ENCODE measurements at places on chromosomes 16 and 17. TPM values are rescaled to one million over a fixed set of nuclear protein-coding genes. Genes with fewer than 3 reads are reported as not detected.

NPIPB6 gene
- 1.4 TPM for total RNA-seq

LAT gene
- 5.5 TPM for total RNA-seq

REXO5 gene
- 4.7 TPM for total RNA-seq

ABCC12 gene
- 0.20 TPM for total RNA-seq

KRT25 gene
- total RNA-seq = not detected

KRT27 gene
- not detected for total RNA-seq

NECAB2 gene
- 4.0 TPM for total RNA-seq

KLHL10 gene
- total RNA-seq = 0.19 TPM

MT1H gene
- not detected for total RNA-seq

ATF7IP2 gene
- 6.3 TPM for total RNA-seq

NTN1 gene
- total RNA-seq = 0.37 TPM

SLFN11 gene
- total RNA-seq = 5.5 TPM

SGCA gene
- 1.2 TPM for total RNA-seq

SDR42E2 gene
- total RNA-seq = not detected

ITGAD gene
- total RNA-seq = not detected

DNAI2 gene
- total RNA-seq = not detected

KRTAP17-1 gene
- not detected for total RNA-seq

C1QTNF8 gene
- not detected for total RNA-seq

TP53TG3B gene
- 0.66 TPM for total RNA-seq

GDPD1 gene
- 0.80 TPM for total RNA-seq

CORO6 gene
- 6.6 TPM for total RNA-seq

ARHGAP44 gene
- 3.1 TPM for total RNA-seq

TMEM238L gene
- not detected for total RNA-seq

CHST5 gene
- total RNA-seq = 0.08 TPM

GDPD3 gene
- 1.6 TPM for total RNA-seq

PLEKHG4 gene
- total RNA-seq = 15.7 TPM

DPEP3 gene
- total RNA-seq = not detected

MEOX1 gene
- total RNA-seq = not detected

ZP2 gene
- not detected for total RNA-seq

ARL16 gene
- total RNA-seq = 47.4 TPM

CDH1 gene
- 3.9 TPM for total RNA-seq

SMPD3 gene
- total RNA-seq = 0.32 TPM

HBA2 gene
- total RNA-seq = not detected

KIF18B gene
- total RNA-seq = 39.9 TPM

SNX20 gene
- total RNA-seq = not detected

TBX4 gene
- total RNA-seq = 1.1 TPM

ALOX15B gene
- not detected for total RNA-seq

IQCK gene
- total RNA-seq = 10.6 TPM

MMP25 gene
- total RNA-seq = 0.79 TPM

NPIPA3 gene
- total RNA-seq = 1.8 TPM

NRN1L gene
- 0.33 TPM for total RNA-seq

KRTAP3-2 gene
- total RNA-seq = not detected

GNAO1 gene
- total RNA-seq = 0.36 TPM

HOXB6 gene
- 3.3 TPM for total RNA-seq

FA2H gene
- 27.5 TPM for total RNA-seq

SYNGR3 gene
- 8.3 TPM for total RNA-seq

CLEC18B gene
- 0.13 TPM for total RNA-seq

PRSS53 gene
- 1.1 TPM for total RNA-seq

C16orf89 gene
- total RNA-seq = not detected

CCDC78 gene
- total RNA-seq = 6.5 TPM

KRT33A gene
- total RNA-seq = not detected

UBE2Z gene
- total RNA-seq = 119 TPM

CIITA gene
- 0.16 TPM for total RNA-seq

GPR139 gene
- total RNA-seq = not detected
